ENCODE measurements at places on chromosomes 2 and 18.

DNA sequence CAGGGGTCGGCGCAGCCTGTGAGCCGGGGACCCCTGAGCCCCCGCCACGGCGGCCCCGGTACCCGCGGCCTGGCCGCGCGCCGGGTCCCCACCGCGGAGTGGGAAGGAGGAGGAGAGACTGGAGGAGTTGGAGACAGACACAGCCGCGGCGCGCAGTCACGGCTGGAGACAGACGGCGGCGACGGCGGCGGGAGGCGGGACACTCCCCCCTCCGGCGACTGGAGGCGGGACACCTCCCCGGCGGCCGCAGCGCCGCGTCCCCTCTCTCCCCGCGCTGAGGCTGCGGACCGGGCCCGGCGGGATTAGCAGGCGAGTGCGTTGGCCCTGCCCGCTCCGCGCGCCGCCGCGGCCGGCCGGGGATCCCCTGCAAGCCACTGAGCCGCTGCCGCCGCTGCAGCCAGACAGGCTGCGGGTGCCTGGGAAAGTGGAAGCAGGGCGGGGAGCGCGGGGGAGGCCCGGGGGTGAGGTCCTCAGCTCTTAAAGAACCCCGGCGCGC is 1.0 kb upstream of the LDLRAD4 start:
- DNase-seq: peak; percentile 36

- no peak for DNase-seq
Observed at GRCh38 chr2:189217541-189217940, 38.0 kb upstream of the COL5A2 start.

GRCh38 chr2:120488531-120488930 is 142.6 kb downstream of the INHBB start:
- no peak for DNase-seq

DNA sequence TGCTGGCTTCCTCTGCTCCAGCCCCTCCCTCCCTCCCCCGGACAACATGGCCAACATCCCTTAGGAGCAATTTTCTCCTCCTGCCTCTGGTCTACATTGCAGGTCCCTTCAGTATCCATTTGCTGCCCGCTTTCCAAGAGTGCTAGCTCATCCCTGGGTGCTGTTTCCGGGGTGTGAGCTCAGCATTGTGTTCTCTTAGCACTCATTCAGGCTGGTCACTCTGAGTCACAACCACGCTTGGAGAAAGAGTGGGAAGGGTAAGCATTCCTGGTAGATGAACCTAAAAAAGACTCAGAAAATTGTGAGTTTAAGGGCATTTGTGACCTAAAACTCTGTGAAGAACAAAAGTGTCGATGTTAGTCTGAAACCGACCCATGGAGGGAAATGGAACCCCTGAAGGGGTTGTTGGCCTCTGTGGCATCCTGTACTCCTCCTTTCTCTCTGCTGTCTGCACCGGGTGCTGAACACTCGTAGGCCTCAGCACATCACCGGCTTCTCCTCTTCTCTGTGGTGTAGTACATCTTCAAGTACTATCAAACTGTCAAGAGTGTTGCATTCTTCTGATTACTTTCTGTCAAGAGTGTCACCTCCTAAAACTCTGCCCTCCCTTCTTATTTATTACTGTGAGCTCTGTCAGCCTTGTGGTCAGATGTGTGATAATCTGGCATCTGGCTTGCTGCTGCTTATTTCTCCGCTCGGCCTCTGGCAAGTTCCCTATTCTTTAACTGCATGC is 73.0 kb downstream of the CTNNA2 start:
- no peak for DNase-seq

- DNase-seq: no peak
Observed at GRCh38 chr2:189933041-189933440, 129.5 kb downstream of the MSTN start.

DNA sequence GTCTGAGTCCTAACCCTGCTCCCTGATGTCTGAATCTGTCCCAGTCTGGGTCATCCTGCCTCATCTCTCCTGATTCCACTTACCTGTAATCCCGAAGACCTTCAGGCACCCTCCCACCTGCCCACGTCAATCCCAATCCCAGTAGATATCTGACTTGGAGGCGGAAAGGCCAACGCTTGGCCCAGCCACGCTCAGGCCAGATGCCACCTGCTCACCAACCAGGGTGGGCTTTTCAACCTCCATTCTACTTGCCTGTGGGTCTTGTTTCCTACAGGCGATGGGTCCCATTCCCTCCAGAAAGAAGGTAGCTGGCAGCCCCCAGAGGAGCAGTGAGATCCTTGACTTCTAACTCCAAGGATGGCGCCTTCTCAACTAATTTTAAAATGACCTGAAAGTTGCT is 59.7 kb downstream of the INPP5D start:
- DNase-seq: no peak

DNA sequence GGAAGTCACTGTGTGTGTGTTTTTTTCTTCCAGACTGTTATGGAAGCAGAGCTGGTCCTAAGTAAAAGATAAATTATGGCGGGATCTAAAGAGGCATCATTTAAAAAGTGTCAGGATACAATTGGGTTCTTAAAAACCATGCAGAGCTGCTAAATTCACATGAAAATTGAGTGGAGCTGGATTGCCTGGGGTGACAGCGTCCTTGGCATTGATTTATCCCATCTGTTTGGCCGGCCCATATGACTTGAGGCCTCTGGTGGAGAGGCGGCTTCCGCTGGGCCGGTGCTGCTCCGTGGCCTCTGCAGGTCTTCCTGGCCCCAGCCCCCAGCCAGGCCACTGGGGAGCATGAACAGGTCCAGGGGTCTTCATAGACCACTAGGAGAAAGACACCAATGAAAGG is 165.5 kb downstream of the GLI2 start:
- DNase-seq: no peak

DNA sequence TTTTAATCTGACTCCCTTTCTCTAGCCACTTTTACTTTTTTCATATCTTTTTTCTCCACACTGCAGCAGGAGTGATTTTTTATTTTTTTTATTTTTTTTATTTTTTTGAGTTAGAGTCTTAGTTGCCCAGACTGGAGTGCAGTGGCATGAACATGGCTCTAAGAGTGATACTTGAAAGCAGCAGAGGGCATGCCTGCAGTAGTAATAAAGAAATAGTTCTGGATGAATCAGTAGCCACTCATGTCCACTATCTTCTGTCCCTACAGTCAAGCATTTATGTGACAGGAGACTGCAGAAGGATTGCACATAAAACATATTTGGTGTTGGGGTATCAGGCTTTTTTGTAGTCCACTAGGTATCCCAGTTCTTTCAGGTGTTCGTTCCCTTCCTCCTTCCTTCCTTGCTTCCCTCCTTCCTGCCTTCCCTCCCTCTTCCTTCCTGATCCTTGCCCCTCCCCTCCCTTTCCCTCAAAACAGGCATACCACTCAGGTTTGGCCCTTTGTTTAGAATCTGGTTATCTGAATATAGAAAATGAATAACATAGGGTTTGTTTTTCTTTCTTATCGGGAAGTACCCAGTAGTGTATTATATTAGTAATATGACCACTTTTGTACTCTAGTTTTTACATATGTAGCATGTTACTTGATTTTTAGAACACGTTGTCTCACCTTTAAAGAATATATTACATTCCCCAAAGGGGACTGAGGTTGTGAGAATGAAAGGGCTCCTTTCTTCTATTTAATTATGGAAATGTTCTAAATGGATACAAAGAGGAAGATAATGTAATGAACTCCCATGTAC is 23.5 kb downstream of the MIB1 start:
- DNase-seq: no peak

DNA sequence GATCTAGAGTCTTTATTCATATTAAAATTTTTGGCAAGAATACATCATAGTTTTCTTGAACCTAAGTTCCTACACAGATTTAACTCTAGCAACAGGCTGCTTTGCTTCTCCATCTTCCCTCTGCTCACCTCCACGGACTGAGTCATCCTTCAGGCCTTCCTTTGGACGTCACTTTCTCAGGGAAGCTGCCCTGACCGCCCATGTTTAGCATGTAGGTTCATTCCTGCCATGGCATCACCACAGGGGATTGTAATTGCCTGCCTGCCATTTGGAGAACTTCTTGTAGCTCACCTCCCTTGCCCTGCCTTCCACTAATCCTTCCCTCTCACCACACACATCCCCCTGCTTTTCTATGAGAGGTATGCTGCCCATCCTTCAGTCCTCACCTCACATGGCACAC is 43.9 kb upstream of the B3GNT2 start:
- no peak for DNase-seq

DNA sequence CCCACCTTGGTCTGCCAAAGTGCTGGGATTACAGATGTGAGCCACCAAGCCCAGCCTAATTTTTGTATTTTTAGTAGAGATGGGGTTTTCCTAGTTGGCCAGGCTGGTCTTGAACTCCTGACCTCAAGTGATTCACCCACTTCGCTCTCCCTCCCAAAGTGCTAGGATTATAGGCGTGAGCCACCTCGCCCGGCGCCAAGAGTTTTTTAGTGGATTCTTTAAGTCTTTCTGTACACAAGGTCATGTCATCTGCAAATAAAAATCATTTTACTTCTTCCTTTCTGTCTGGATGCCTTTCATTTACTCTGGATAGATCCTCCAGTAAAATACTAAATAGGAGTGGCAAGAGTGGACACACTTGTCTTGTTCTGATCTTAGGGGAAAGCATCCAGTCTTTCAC is 61.7 kb downstream of the KCMF1 start:
- no peak for DNase-seq

DNA sequence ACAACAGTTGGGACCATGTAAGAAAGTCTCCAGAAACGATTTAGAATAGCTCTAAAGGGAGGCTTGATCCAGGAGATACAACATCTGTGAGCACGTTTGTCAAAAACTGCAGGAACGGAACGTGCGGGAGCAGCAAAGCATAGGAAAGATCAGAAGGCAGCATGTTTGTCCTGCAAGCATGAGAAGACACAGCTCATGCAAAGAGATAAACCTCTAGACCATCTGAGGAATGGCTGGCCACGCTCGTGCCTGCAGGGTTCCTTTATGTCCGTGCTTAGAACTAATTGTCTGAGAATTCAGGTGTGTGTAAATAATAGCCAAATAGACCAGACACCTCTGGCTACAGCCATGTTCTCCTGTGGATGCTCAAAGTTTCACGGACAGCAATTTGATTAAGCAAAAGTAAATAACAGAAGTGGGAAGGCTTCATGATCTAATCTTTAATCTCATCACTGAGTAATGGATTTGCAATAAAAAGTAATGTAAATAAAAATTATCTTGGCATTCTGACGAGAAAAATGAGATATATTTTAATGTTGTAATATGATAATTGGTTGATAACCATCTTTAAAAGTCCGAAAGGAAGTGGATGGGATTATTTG is 534.8 kb upstream of the CDH7 start:
- DNase-seq: no peak

- peak; percentile 41 for DNase-seq
Observed at GRCh38 chr2:186913870-186914269, 64.9 kb upstream of the ZSWIM2 start.

DNA sequence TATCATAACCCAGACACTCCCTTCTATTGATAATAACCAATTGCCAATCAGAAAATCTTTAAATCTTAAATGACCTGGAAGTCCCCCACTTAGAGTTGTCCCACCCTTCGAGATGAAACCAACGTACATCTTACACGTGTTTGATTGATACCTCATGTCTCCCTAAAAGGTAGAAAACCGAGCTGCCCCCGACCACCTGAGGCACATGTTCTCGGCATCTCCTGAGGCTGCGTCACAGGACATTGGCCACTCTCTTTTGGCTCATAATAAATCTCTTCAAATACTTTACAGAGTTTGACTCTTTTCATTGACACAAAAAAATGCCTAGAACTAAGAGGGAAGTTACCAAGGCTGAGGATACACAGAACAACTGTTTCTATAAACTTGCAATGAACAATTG is 190.0 kb downstream of the RTP5 start:
- DNase-seq: no peak
